ENCODE measurements at places on chromosomes 11 and 22.
A peak's percentile ranks its signal among the peaks of the same experiment; 100 is the strongest.

DNA sequence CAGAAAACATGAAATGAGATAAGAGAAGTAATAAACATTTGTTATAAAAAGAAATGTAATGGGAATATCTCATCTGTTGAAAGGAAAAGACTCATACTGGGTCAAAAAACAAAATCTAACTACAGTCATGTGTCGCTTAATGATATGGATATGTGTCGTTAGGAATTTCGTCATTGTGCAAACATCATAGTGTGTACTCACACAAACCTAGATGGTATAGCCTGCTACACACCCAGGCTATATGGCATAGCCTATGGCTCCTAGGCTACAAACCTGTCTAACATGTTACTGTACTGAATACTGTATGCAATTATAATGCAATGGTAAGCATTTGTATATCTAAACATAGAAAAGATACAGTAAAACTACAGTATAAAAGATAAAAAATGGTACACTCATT, 89.8 kb upstream of the ZC3H12C start:
- no peak for DNase-seq

DNA sequence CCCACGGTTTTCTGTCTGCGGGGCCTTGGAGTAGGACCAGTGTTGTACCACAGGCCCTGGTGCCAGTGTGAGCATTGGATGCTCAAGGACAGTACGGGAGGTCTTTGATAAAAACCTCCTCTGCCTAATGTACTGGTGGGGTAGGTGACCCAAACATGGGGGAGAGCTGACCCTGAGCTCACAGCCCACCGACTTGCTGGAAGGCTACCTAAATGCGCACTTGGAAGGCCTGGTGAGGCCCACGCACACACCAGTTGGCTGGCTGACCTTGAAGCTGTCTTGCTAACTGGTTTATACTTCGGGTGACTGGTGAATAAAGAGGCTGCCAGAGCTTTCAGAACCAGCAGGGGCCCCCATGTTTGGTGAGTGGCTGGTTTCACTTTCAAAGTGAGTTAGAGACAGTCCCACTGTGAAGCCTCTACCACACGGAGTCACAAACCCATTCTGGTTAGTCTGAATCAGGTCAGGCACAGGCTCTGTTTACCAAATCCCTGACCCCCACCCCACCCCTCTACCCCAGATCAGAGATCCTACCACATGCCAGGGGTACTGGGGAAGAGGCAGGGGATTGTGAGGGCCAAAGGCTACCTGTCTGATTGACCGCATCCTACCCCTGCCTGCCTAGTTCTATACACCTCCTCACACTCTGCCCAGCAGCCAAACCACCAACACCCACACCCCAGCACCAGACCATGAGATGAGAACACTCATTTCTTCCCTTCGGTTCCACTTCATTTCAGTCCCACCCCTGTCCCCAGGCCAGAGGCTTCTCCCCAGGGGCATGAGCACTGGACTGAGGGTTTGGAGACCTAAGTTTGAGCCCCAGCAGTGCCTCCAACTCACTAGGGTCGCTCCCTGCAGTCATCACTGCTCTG, 12.7 kb upstream of the IL2RB start:
- no peak for DNase-seq

GRCh38 chr22:18075720-18076497, 1.9 kb upstream of the PEX26 start:
- DNase-seq = peak; percentile 83

- no peak for DNase-seq
Observed at GRCh38 chr11:60367009-60367408, 11.3 kb upstream of the MS4A7 start.

DNA sequence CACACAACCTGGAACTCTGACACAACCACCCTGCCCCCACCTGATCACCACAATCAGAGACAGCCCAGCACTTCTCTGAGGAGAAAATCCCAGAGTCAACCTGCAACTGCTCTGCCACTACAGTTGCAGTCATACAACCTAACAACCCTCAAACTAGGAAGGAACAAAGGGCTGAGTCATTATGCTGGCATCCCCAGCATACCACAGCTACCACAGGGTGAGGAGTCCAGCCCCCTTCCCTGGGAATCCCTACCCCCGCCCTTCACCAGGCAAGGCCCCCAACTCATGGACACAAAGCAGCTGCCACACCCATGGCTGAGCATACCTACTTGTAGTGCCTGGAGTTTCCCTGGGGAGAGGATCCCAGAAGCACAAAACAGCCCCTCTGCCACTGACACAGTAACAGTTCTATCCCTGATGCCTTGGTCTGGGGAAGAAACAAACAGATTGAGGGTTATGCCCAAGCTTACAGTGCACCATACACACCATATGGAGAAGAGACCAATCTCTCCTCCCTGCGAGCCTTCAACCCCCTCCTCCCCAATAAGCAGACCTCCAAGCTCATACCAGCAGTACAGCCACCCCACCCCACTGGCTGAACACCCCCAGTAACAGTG, 68.5 kb upstream of the C11orf58 start:
- no peak for DNase-seq

- DNase-seq = peak; percentile 58
Observed at GRCh38 chr22:28710576-28711191, 30.9 kb downstream of the CHEK2 start.

GRCh38 chr11:60594998-60595642, 79.9 kb downstream of the MS4A13 start:
- DNase-seq = no peak

GRCh38 chr22:50361688-50362087, 18.6 kb downstream of the PPP6R2 start:
- no peak for DNase-seq

GRCh38 chr11:47127213-47127612, 49.5 kb downstream of the ARFGAP2 start:
- DNase-seq = no peak

DNA sequence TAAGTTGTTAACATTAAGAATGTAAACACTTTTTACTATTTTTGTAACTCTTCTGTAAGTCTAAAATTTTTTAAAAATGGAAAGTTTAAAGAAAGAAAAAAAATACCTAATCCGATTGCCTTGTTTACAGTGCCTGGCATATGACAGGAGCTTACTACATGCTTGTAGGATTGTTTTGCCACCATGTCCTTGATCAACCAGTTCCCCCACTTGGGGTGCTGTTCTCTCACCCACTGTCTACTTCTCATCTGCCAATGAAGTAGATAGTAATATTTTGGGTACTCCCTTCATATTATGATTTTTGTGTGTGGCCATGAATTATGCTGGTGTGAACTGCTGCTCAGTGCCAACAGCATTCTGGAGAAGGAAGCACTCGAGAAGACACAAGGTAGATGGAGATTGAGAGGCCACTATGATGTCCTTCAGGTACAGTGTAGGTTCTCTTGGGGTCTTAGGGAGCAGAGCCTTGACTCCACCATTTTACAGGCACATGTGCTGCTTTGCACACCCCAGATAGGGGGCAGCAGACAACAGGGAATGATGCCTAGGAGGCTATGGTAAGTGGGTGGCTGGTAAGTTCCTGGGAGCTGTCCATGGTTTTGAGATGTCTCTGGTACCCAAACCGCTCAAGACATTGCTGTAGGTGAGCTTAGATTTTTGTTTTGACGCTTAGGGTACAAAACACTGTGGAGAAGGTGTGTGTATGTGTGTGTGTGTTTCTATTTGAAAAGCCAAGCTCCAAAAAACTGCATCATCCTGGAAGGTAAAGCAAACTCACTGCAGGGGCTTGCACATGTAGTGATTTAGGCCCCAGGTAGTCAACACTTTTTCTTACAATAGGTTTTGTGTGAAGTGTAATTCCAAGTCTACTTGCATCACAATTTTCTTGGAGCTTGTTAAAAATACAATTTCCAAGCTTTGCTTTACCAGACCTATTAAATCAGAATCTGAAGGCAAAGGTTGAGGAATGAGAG, 494.5 kb upstream of the LARGE1 start:
- DNase-seq = no peak

GRCh38 chr22:50189849-50190181, 4.1 kb downstream of the TRABD start:
- DNase-seq = no peak

GRCh38 chr11:86799680-86800075, 664 bp upstream of the PRSS23 start:
- DNase-seq = no peak

GRCh38 chr22:20648306-20648903, 125.5 kb upstream of the SERPIND1 start:
- DNase-seq = no peak

DNA sequence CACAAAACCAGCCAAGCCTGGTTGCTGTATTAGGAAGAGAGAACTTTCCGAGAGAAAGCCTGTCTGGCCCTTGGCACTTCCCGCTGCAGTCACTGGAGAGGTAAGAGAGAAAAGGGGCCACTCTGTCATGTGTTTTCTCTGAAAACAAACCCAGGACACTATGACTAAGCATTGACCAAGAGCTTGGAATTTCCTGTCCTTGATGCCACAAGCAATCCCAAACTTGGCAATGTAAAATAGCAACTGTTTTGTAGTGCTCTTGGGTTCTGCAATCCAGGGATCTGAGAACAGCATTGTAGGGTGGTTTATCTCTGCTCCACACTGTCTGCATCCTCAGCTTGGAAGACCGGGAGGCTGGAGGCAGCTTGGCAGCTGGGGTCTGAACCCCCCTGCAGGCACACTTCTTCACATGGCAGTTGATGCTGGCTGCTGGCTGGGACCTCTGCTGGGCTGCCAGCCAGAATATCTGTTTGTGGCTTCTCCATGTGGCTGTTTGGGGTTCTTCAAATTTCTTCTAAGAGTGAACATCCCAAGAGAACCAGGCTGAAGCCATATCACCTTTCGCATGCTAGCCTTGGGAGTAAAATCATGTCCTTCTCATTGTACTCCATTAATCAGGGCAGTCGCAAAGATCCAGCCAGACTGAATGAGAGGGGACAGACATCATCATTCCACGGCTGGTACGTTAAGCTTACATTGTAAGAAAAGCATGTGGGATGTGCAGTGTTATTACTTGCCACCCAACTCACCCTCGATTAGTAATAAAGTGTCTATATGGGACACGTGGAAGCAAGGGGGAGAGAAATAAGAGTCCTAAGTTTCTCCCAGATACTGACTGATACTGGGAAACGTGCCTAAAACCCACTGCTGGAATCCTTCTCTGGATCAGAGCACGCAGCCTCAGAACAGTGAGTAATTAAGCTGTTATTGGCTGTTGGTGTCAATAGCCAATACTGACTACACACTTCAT, 537.4 kb upstream of the B3GAT1 start:
- peak; percentile 65 for DNase-seq

DNA sequence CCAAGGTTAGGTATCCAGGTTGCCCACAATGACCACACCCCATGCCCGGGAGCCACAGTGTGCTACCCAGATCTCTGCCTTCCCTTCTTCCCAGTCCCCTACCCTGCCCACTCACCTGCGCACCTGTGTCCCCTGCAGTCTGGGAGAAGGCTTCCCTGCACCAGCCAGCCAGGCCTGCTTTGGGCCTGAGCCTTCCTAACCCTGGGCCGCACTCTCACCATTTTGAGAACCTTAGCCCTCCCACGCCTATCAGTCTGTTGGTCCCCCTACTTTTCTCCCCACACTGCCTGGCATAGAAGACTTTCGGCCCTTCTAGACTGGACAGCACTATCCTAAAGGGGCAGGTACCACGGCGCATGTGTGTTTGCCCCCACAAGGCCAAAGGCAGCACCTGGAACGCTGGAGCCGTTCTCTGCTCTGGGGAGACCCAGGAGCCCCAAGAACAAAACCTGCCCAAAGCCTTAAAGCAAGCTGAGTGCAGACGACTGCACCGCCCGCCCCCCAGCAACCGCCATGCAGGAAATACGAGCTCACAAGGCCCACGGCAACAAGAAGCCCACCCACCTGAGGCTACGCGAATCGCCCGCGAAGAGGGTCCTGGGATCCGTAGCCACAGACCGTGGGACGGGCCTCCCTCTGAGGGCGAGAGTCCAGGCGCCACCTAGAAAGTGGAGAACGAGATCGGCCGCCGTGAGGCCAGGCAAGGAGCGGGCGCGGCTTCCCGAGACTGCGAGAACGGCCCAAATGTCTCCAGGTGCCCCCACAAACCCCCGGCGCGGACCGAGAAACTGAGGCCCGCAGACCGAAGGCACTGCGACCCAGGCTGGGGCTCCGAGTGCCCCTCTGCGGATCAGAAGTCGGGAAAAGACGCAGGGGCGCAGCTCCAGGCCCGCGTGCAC, 546 bp downstream of the GNB1L start:
- no peak for DNase-seq

- no peak for DNase-seq
Observed at GRCh38 chr11:45896422-45896984, 10.6 kb downstream of the FREY1 start.

GRCh38 chr11:94089341-94089740, 39.3 kb upstream of the PANX1 start:
- DNase-seq = no peak

DNA sequence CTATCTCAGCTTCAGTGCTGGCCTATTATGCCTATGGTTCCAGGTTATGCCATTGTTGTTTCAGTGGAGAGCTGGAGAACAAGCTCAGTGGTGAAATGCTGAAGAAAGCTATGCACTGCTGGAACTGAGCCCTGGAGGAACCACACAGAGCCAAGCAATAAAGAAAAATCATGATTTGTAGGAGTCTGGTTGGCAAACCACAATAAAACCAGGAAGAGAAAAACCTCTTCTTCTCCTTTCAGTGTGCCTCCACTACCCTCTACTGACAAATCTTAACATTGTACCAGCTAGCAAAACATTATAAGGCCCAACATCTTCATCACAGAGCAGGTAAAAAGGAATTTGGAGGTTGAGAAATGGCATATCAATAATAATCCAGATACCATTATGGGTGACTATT, 5.3 kb downstream of the OR51F2 start:
- peak; percentile 18 for DNase-seq

GRCh38 chr11:45369313-45369712, 83.2 kb upstream of the SYT13 start:
- DNase-seq = no peak

Measured in GM04504 (cell line).